ENCODE measurements at places on chromosomes 3 and 15.

DNA sequence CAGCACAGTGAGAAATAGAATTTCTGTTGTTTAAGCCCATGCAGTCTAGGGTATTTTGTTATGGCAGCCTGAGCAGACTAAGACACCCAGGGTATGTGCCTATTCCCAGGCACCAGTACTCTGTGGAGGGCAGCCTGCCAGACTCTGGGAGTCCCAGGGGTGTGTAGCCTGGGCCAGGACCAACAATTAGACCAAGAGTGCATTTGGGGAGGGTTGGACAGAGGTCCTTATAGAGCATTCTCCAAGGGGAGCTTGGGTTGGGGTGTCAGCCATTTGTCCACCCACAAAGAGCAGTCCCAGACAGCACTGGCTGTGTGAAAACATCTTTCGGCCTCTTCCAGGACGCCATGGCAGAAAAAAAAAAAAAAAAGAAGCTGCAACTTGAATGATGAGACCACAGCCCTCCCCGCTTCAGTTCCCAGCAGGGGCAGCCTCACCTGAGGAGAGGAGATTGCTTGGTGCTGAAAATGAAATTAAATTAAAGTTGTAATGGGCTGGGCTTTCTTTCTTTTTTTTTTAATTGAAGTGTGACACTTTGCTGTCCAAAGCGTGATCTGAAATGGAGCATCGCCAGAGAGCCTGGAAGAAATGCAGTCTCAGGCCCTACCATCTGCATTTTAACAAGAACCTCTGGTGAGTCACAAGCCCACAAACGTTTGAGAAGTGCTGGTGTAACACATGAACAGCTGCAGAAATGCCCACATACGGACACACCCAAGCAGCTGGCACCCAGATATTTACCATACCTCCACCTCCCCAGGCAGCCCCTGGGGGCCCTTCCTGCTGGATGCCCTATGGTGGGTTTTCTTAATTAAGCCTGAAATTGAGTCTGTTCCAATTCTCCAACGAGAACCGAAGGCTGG lies 21.3 kb upstream of the CAV3 start:
- DNase-seq = no peak
- H3K27ac ChIP-seq = no peak overlapping the region
- H3K36me3 ChIP-seq = no peaks in the 10 kb centered on the region
- H3K27me3 ChIP-seq = peaks cover 5% of the 10 kb centered on the region
- no peaks in the 10 kb centered on the region for H3K4me1 ChIP-seq

GRCh38 chr3:30285188-30286006 lies 321.0 kb upstream of the TGFBR2 start:
- no peak overlapping the region for H3K27ac ChIP-seq
- no peaks in the 10 kb centered on the region for H3K36me3 ChIP-seq
- H3K4me3 ChIP-seq = no peak overlapping the region
- H3K4me1 ChIP-seq = peaks cover 16% of the 10 kb centered on the region
- H3K27me3 ChIP-seq = no peaks in the 10 kb centered on the region

DNA sequence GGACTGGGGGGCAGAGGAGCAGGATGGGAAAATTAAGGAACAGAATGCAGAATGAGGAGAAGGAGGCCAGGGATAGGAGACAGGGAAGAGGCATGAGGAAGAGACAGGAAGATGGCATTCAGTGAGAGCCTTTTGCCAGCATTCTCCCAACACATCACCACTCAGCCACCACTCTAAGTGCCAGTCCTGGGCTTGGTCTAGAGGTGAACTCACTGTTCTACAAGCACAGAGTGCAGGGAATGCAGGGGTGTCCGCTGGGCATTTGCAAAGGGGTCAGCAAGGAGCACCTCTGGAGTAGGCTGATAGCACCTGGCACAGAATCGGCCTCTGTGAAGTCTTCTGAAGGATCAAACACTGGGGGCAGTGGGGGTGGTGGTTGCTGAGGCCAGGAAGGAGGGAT lies 14.6 kb upstream of the IGDCC3 start:
- peaks cover 40% of the 10 kb centered on the region for H3K27me3 ChIP-seq
- no peak for DNase-seq
- H3K4me3 ChIP-seq = no peak overlapping the region

DNA sequence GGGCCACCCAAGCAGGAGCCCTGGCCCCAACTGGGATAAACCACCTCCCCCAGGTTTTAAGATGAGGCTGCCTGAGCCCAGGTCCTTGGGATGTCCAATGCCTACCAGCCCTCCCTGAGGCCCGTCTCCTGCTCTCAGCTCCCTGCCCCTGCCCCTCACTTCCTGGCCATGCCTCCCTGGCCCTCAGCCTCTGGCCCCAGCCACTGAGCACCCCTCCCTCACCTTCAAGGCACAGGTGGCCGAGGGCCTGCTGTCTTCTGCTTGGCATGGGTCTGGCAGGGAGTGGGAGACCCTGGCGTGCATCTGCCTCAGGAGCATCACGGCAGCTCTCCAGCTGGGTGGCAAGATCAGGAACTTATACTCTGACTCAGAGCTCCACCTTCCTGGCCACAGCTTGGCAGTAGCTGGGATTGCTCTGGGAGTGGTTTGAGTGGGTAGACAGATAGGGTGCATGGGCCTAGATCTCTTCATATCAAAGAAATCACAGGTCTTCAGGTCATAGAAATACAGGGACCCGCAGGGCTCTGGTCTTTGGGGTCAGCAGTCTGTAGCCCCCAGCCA lies at the start of gene PLA2G4E:
Gene PLA2G4E (minus strand): TSS at position 330 of the 561 bp plus-strand sequence. CDS start 12 bp downstream, at position 318.
- H3K27ac ChIP-seq = no peak within 1 kb of the TSS
- H3K27me3 ChIP-seq = no peaks in the 10 kb centered on the region
- H3K36me3 ChIP-seq = no peaks in the 10 kb centered on the region
- H3K4me3 ChIP-seq = no peak within 1 kb of the TSS
- H3K4me1 ChIP-seq = no peaks in the 10 kb centered on the region
- DNase-seq = no peak

DNA sequence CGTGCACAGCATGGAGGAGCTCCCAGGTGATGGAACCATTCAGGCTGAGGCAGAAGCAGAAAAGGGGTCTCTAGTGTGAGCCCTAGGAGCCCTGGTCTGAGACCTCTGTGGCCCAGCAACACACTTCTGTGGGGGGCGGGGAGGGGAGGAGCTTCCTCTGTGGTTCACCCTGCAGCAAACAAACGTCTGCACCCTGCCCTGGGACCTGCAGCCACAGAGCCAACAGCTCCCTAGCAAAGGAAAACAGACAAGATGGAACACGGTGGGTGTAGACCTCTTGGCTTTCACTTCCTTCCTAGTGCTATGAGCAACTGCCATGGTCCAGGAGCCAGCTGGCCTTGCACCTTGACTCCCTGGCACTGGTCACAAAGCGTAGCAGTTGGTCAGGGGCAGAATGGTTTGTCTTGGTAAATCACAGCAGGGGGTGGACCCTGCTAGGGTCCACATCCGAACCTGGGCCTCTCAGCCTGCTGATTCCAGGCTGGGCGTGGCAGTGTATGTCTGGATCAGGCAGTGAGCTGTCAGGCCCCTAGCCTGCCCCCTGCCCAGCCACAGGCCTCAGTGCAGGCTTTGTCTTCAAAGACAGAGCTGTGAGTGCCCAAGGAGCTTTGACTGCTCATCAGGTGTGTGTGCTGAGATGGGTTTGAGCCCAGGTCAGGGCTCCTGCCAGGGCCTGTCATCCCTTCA lies 6.7 kb downstream of the AMIGO3 start:
- H3K4me3 ChIP-seq = no peak overlapping the region
- no peak overlapping the region for H3K27ac ChIP-seq
- H3K4me1 ChIP-seq = peaks cover 11% of the 10 kb centered on the region
- H3K27me3 ChIP-seq = no peaks in the 10 kb centered on the region

GRCh38 chr3:86951322-86951721 lies 39.6 kb downstream of the VGLL3 start:
- H3K27ac ChIP-seq = no peak overlapping the region
- H3K4me1 ChIP-seq = no peaks in the 10 kb centered on the region
- no peaks in the 10 kb centered on the region for H3K36me3 ChIP-seq
- no peak overlapping the region for H3K4me3 ChIP-seq
- H3K27me3 ChIP-seq = peaks cover 6% of the 10 kb centered on the region

DNA sequence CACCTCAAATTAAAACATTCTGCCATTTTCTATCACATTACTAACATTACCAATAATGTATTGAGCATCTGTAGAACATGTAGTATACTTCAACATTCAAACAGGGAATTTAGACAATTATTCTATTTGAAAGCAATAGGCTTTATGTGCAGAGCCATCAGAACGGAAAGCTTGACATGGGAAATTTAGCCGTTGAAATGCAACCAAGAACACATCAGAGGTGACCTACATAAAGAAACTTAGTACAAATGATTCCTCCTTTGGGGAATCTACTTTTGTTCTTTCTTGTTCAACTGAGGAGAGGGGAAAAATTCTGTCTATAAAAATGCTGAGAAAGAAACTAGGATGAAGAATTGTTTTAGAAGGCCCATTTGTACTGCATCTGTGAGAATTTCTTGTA lies 38.6 kb upstream of the RBMS3 start:
- no peaks in the 10 kb centered on the region for H3K36me3 ChIP-seq
- peaks cover 5% of the 10 kb centered on the region for H3K27me3 ChIP-seq
- H3K4me1 ChIP-seq = no peaks in the 10 kb centered on the region
- no peak overlapping the region for H3K4me3 ChIP-seq
- H3K27ac ChIP-seq = no peak overlapping the region
- no peak for DNase-seq

DNA sequence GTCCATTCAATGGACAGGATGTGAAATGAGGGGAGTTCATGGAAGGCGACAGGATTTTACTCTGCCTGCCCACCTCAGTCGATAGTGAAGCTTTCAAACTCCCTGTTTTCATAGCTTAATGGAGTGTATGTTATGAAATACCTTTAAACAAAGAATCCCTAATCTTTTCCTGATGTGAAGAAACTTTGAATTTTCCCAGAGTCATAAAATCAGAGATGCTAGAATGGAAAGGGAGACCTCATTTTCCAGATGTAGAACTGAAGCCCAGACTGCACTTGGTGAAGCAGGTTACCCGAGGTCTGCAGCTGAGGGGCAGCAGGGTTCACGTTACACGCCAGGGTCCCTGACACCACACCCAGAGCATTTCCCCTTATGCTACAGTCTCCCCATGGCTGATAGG lies 34.7 kb upstream of the LACTB start:
- H3K36me3 ChIP-seq = no peaks in the 10 kb centered on the region
- H3K4me1 ChIP-seq = no peaks in the 10 kb centered on the region
